Fibroblast of skin of left biceps (primary cell): ENCODE measurements at places on chromosomes 11 and 22.

DNA sequence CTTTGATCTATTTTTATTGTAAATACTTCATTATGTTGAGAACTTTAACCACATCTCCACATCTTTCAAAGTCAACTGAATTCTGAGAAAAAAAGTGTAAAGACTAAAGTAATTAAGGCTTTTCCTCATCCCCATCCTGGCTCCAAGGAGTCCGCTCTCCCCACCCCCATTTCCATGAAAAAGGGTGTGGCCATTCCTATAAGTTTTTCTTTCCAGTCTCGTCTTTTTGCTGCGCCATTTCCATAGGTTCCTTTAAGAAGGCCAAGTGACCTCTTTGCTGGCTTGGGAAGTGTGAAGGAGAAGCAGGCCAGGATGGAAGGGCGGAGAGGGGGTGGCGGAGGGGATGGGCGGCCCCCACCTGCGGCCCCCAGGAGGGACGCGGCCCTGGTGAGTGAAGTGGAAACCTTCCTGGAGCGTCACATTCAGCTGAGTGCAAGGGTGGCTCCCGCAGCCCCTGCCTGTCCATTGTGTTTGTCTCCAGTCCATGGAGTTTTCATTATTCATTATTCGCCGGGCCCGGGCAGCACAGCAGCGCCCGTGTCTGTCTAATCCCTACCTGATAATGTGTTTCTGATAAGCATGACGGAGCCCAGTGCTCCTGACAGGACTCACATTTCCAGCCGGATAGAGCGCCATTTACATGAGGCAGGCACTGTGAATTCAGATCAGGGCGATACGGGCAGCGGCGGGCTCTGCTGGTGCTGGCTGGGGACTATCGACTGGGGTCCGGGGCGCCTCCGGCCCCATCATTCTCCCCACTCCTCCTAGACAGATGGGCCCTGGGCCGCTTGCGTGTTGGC, 739.8 kb downstream of the OPCML start:
- no peak for DNase-seq

DNA sequence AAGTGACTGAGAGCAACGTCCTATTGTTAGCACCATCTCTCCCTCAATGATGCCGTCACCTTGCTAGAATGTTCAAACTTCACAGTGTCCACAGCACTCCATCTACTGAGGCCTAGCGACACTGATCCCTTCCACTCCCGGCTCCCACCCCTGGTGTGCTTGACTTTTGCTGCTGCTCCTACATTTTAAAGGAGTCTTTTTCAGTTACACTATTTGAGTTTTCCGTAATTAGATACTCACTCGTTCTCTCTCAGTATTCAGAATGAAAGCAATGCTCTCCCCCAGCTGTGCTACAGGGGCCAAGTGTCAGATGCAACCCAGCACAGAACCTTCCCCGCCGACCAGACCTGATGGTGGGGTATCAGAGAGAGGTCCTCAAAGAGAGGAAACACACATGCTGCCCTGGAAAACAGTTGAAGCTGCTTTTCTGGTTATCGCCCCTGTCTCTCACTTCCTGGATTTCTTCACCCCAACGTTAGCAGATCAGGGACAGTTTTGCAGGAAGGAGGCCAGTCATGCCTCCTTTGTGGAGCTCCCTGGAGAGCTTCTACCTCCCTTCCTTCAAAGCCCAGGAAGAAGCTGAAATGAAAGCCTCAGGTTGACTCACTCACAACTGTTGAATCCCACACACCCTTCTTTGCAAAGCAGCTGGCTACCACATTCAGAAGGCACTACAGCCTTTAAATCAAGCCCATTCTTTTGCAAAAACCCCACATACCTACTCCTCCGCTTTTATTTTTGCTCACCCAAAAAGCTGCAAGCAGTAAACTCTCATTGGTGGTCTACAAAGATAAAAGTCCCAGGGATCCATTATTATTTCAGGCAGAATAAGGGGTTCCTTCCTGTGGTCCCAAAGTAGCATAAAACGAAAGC, 23.5 kb downstream of the LARGE1 start:
- DNase-seq: no peak

GRCh38 chr22:50525858-50526107, 385 bp upstream of the SCO2 start:
- no peak for DNase-seq

DNA sequence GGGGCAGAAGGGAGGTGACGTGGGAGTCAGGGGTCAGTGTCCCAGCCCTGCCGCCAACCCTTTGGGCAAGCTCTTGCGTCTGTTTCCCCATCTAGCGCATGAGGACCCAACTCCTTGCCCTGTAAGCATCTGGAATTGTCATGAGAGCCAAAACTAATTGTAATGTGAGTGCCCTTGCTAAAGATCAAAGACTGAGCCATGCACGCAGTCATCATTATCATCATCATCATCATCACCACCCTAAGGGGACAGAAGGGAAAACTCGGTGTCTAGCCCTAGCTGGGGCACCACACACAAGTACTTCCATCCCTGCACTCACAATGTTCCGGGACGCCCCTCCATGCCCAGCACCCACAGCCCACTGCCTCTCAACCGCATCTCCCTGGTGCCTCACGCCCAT, 2.5 kb downstream of the LIF start:
- no peak for DNase-seq

DNA sequence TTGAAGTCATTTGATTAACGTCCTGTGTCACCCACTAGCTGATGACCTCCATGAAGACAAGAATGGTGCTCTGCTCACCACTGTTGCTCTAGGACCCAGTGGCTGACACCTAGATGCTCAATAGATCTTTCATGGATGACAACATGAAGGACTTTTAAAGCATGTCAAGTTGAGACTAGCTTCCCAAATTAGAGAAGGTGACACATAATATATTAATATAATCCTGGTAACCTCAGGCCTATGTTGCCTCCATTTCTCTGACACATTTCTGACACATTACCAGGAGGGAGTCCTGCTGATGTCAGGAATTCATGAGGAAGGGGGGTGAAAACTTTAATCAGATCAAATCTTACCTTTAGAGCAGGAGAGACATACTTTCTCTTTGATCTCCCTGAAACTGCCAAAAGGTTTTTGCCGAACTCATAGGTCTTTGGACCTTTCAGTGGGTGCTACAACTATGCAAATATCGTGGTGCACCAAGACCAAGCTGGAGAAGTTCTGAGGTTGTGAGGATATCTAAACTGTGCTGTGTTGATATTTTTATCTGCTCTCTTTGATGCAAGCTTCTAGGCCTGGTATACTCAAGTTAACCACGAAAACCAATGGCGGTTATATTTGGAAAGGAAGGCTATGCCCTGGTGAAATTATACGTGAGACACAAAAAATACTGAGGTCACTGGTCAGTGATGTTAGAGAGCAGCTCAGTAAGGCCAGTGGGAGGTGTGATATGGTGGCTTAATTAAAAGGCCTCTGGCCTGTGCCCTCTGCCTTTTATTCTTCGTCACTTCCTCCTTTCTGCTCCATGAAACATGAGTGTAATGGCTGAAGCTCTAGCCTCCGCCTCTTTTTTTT, 13.2 kb upstream of the AMPD3 start:
- no peak for DNase-seq

GRCh38 chr11:8759634-8760033, 77.0 kb downstream of the RPL27A start:
- DNase-seq: no peak

DNA sequence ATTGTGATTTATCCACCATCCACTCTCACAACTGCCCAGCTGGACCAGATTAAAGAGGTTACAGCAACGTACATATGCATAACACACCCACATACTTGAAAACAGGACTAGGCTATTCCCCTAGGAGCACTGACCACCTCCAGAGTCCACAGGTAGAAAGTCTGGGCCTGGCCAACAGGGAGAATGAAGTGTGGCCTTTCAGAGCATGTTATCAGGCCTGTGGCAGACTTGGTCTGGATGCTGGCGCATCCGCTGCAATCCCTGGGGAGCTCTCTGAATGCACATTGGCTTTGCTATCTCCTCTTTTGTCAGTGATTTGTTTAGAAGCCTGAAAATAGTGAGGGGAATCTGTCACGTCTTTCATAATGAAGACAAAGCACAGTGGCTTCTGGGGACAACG, 86.7 kb downstream of the C11orf58 start:
- no peak for DNase-seq

DNA sequence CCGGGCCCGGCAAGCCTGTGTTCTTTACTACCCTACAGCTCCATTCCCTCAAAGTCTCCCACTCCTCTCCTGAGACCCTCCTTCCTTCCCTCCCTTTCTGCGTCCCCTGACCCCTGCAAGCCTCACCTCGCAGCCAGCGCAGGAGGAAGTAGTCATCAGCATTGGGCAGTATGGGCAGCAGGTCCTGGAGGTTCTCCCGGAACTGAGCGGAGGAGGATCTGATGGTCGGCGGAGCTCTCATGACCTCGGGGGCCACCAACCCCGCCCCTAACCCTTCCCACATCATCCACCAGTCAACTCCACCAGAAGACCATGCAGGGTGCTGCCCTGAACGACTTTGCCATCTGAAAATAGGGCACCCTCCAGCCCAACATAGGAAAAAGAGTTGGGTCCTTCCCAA, 1.9 kb downstream of the SEC14L4 start:
- no peak for DNase-seq

GRCh38 chr11:120400564-120401364, 64.6 kb downstream of the ARHGEF12 start:
- peak; percentile 92 for DNase-seq

DNA sequence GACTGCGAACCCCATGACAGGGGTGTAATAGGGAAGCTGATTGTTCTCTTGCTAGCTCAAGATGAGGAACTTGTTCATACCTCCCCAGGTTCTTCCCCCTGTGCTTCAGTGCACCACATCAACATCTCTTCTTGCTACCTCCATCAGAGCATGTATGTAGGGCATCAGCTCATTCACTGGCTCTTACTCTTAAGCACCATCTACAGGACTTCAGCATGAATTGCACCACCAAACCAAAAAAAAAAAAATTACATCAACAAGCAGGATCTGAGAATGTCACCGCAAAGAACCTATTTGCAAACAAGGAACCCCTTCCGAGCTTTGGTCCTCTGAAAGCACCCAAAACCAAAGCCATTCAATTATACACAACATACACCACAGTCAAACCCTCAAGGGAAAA, 2226.5 kb upstream of the RAG2 start:
- DNase-seq: no peak

GRCh38 chr11:135043434-135043833, 631.4 kb upstream of the B3GAT1 start:
- DNase-seq: no peak

- DNase-seq: no peak
Observed at GRCh38 chr11:91790346-91791170, 434.1 kb upstream of the FAT3 start.

DNA sequence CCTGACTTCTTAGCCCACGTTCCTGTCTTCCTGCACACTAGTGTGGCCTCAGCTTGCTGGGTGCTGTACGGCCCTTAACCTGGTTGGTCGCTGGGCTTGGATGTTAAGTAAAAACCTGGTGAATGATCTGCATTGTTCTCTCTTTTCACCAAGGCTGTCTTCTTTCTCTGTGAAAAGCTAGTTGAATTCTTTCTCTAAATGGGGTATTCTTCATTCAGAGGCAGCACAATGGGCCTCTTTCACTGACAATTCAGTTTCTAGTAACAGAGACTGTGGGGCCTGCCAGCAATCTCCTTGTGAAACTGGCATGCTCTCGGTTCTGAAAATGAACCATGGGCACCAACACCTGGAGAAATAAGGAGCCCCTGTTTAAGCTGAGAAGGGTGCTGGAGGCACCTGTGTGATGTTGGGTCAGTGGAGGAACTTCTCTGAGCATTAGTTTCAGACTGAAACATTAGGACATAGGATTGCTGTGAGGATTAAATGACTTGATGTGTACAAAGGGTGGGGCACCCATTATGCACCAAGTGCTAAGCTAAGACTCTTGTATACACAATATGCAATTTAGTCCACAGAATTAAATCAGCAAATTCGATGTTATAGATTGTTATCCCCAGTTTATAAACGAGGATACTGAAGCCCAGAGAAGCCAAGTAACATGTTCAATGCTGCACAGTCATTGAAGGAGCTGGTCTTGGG, 33.1 kb upstream of the ELF5 start:
- no peak for DNase-seq

- DNase-seq: no peak
Observed at GRCh38 chr22:47572443-47572842, 810.0 kb downstream of the TBC1D22A start.

- no peak for DNase-seq
Observed at GRCh38 chr11:61071913-61072312, 30.4 kb upstream of the CD5 start.

- DNase-seq: no peak
Observed at GRCh38 chr22:31107894-31108218, 488 bp upstream of the SELENOM start.

GRCh38 chr11:125428486-125429173, 67.4 kb downstream of the FEZ1 start:
- DNase-seq: no peak

- no peak for DNase-seq
Observed at GRCh38 chr11:2437516-2437915, 6.8 kb downstream of the TRPM5 start.

- DNase-seq: peak; percentile 43
Observed at GRCh38 chr11:114348200-114349191, 51.8 kb downstream of the C11orf71 start.

DNA sequence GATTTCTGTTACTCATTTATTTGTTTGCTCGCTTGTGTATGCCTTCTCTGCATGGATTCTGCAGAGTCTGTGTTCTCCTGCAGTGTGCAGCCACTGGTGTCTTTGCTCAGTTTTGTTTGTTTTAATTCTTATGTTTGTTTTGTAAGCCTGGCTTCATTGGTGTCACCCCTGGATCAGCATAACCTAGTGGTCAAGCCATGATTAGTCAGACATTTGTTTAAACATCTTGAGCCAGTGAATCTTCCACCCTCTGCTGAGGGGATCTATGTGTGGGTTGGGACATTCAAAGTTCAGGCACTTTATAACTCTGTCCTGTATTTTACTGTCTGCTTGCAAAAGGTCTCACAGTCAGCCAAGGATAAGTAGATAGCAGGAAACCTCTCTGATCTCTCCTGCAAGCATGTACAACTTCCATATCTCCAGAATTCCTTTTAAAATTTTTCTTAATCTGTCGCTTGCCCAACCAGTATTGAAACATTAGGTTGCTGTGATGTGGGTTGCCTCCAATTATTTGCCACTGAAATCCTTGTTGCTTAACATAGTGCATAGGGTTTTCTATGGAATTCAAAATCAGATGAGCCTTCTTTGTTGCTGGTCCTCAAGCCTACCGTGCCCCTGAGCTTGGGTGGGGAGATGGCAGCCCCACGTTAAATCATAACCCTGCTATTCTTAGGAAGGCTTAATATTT, 86.8 kb downstream of the KCNQ1OT1 start:
- DNase-seq: no peak

DNA sequence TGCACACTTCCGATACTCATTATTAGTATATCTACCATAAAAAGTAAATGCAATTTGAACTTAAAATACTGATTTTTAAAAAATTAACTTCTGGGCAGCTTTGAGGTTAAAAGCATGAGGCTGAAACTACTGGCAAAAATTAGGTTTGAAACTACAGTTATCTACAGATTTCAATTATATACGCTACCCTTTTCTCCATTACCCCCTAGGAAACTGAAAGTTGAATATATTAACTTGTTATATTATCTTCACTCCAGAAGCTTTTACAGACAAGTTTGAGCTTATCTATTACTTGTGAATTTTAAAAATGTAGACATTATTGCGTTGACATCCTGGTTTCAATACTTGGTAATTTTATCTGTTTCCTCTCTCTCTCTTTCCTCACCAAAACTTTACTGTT, 96.7 kb upstream of the DDI1 start:
- DNase-seq: no peak
